Activated CD4-positive, alpha-beta T cell treated with anti-CD3 and anti-CD28 coated beads, Interleukin-2, amount 50 U/mL, for 24 hours (primary cell): ENCODE measurements at places on chromosomes 1 and 21.

- peak; percentile 80 for DNase-seq
Measured at GRCh38 chr1:116738673-116739370, 15.4 kb upstream of the CD2 start.

GRCh38 chr1:28737307-28738132, 780 bp downstream of the YTHDF2 start:
- DNase-seq, result peak; percentile 21

DNA sequence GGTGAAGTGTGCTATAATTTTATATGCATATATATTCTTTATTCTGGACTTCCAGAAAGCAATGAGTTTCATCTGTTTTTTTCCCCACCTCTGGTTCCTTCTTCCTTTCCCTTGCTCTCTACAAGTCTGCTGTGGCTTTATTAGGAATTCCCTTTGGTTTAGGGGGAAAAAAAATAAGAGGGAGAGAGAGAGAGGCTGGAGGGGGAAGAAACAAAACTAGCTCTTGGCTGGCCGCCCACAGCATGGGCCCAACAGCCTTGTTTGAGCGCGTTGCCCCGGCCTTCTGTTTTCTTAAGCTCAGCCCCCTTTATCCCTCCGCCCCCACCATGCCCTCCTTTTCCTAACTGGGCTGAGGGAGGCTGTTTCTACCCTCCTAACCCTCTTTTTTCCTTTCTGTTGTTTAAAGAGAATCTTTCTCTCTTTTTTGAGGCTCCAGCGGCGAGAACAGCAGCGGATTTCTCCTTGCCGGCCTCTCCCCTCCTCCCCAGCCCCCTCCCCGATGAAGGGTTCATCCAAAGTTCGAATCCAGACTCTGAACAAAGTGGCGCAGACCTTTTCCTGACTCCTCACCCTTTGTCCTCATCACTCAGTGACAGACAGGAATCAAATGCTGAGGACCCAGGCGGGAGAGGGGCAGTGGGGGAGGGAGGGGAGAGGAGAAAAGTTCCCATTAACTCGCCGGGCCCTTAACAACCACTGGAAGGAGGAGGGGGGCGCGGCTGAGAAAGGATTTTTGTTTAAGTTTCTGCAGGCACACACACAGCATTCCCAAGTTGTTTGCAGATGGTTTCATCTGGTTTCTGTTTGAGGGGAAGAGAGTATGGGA, 29.7 kb downstream of the PBX1 start:
- no peak for DNase-seq

DNA sequence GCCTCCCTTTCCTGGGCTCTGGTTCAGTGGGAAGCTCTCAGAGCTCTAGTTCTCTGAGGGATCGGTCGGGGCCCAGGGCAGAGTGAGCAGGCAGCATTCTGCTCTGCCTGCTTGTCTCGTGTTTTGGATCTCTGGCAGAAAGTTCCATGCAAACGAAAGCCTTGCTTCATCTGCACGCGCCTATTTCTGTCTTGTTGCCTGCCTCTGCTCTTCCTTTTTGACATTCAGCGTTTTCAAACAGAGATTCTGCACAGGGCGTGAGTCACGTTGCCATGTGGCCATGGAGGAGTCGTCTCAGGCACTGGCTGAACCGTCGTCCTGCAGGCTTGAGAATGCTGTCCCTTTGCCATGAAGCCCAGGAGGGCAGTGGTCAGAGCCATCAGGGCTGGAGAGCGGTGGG, 20.3 kb downstream of the AJAP1 start:
- no peak for DNase-seq

- no peak for DNase-seq
Measured at GRCh38 chr1:231929311-231929710, 302.7 kb downstream of the DISC1 start.

- no peak for DNase-seq
Measured at GRCh38 chr1:86105533-86105866, 51.1 kb downstream of the COL24A1 start.

- no peak for DNase-seq
Measured at GRCh38 chr1:94384485-94385265, 33.5 kb upstream of the ABCD3 start.
